Putamen (tissue), 1 donor: ENCODE measurements at places on chromosomes 3 and 15.
A peak's percentile ranks its signal among the peaks of the same experiment; 100 is the strongest.

- DNase-seq = no peak
Observed at GRCh38 chr15:29142129-29142747, 127.4 kb downstream of the NSMCE3 start.

DNA sequence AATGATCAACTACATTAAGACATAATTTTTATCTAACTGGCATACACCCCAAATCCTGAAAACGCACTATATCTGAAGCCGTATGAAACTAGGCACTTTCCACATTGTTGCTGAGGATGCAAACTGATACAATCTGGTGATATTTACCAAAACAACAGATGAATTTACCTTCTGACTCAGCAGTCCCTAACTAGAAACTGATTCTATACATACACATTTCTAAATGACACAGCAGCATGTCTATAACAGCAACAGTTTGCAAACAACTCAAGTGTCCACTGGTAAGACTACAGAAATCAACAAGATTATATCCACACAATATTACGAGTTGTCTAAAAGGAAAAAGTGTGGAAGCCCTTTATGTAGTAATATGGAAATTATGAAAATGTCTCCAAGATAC lies 22.9 kb downstream of the SECISBP2L start:
- DNase-seq = no peak

DNA sequence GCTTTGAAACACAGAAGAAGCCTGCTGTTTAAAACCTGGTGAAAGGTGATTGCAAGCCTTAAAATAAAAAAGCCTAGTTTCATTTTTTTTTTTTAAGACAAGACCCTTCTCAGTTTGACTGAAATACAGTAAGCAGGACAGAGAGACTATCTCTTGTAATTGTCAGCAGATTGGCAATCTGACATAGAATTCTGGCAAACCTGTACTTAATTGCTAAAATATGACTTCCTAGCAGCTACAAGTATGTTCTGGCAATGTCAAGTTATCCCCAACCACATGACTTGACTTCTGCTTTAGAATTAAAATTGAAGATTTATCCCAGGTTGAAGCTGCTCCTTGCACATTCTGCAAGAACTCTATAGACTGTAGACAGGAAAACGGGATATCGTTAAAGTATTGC lies 232.8 kb upstream of the NR2F2 start:
- DNase-seq = no peak

DNA sequence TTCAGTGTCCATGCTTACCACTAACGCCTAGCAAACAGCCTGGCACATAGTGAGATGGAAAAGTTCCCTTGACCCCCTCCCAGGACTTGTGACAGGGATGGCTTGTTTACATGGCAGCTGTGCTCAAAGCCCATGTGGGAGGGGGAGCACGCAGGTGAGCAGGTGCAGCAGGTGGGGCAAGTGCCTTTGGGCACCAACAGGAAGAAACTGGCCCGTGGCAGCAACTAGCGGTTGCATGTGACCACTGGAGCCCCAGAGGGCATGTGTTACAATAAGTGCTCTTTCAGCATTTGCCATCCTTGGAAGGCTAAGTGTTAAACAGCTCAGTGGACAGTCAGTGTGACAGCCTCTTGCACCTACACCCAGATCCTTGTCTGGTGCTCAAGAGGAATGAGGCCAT lies 734.6 kb downstream of the TUSC7 start:
- no peak for DNase-seq

DNA sequence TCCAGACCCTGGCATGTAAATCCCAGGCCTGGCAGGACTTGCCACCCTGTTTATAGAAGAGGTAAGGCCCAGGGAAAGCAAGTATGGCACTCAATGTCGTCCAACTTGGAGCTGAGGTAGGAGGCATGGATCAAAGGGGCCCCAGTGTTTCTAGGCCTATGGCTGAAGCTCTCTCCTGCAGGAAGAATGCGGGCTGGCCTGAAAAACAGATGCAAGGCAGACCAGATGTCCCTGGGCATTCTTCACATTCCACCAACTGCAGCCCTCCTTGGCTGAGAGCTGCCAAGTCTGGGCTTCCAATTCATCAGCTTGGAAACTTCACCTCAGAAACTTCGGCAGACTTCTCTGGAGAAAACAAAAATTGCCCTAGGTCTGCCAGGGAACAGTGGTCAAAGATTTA lies 22.2 kb downstream of the MESD start:
- DNase-seq = no peak

GRCh38 chr3:48232734-48233133 lies 8.2 kb upstream of the ZNF589 start:
- DNase-seq = peak; percentile 71

DNA sequence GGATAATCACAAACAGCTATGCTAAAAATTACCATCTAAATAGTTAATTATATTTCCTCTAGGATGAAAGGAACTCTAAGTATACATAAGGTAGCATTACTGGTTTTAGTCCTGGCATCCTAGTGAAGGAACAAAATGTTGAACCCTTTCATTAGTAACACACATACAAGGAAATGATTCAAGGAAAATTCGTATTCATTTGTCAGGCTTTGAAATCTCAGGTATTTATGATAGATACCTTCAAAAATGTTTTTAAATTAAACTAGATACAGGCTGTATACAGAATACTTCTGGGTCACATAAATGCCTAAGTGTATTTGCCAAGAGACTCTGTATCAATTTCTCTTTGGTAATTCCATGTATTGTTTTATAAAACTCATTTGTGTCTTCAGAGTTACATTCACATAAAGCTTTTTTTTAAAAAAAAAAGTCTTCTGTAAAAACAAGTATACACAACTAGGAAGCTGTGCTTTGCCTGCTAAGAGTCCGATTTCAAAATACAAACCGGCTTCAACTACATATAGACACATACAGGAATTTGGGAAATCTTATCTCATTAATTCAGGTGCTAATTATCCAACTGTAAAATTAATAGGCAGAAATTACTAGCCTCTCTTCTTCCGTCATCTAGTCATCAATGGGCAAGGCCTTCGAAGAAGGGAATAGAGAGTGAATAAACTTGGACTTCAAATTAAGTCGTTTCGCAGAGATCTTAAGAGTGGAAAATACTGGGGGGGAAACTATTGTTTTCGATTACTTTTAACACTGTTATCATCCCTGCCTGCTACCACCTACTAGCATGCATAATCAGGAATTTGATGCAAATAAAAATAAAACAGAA lies 1.3 kb downstream of the SECISBP2L start:
- DNase-seq = no peak

DNA sequence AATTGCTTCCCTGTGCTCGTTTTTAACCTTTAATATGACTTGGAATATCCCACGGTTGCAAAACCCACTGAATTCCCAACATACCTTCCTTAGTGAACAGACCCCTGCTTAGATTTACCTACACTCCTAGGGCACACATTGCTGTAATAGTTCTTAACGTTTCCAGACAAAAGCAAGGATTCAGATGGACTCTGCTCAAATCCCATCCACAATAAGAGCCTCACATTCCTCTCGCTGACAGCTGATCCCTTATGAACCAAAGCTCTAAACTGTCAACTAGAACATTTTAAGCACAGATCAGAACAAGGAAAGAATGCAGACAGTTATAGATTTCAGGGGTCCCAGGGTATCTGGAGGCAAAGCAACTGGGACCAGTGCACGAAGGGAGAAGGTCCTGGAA lies 248.3 kb upstream of the ICE2 start:
- no peak for DNase-seq

GRCh38 chr15:67331676-67332075 lies 77.1 kb downstream of the IQCH start:
- DNase-seq = no peak

DNA sequence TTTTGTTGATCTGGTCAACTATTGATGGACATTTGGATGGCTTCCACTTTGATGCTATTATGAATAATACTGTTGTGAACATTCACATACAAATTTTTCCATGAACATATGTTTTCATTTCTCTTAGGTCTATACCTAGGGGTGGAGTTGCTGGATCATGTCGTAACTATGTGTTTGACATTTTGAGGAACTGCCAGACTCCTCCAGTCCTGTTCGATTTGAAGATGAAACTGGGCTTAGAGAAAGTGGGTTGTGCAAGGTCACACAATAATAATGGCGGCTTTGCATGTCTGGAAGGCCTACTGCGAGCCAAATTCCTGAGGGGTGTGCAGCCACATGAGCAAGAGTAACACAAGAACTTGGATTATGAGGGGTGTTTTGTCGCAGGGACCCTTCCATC lies 2.6 kb downstream of the TSEN2 start:
- DNase-seq = no peak

DNA sequence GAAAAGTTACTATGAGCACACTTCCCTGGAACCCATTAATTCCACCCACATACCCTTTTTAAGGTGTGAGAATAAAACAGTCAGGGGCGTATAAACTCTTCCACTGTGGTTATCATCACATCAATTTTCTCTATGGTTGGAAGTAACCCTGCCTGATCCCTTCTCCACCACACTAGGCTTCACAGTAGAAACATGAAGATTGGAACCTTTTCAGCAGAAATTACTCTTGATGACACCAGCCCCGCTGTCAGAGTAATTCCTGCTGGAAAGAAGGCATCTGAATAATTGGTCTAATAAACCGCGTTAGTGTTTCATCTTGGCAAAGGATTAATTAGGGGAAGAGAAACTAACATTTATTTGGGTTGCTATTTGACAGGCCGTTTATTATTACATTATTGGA lies 278.4 kb downstream of the MFSD1 start:
- peak; percentile 70 for DNase-seq

DNA sequence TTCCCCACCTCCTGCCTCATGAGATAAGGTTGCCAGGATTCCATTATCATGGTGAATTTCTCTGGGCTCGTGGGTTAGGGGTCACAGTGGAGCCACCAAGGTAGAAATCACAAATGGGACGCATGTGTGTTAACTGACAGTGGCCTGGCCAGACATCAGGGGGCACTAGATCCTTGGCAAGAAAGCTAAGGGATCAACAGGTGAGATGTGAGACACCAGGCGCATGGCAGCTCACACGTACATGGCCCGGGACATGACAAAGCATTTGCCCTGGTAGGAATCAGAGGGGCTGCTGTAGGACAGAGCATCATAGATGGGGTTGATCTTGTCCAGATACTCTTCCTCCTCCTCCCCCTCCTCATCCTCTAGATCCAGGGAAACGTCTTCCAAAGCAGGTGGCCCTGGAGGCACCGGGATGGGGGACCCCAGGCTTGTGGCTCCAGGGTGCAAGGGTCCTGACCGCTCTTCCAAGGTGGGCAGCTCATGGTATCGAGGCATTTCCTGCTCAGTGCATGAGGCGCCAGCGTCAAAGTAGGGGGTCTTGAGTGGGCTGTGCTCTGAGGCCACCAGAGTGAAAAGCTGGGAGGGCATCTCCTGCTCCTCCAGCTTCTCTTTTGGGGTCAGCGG lies 24.6 kb downstream of the ZBED2 start:
- no peak for DNase-seq

GRCh38 chr3:158701420-158702065 lies 29.1 kb upstream of the LXN start:
- DNase-seq = no peak

DNA sequence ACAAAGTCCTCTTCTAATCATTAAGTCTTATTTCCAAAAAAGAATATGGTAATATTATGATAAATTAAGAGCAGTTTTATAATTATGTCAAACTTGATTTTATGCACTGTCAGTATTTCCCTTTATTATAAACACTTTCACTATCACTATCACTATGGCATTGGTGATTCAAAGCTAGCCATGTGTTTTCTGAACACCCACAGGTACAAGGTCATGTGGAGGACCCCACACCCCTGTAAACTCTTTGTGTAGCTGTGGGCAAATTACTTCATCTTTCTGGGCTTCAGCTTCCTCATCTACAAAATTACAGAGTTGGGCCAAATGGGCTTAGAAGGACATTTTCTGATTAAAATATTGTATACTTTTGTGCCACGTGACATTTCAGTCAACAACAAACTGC lies 41.7 kb downstream of the FBXL22 start:
- no peak for DNase-seq

DNA sequence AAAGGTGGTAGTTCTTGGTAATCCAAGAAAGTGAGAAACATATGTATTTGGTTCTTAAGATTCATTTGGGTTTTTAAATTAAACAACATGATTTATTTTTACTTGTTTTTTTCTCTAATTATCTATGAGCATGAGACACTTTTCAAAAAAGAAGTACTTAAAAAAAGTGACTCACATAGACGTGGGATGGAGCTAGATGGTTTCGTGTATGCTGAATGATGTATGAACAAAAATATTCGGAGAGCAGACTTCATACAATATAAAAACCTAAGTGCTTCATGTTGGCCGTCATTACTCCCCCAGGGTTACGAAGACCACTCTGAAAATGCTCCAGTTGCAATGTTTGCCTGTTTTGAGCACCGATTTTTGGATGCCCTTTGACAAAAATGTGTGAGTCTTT lies 90.9 kb downstream of the RORA start:
- DNase-seq = no peak

DNA sequence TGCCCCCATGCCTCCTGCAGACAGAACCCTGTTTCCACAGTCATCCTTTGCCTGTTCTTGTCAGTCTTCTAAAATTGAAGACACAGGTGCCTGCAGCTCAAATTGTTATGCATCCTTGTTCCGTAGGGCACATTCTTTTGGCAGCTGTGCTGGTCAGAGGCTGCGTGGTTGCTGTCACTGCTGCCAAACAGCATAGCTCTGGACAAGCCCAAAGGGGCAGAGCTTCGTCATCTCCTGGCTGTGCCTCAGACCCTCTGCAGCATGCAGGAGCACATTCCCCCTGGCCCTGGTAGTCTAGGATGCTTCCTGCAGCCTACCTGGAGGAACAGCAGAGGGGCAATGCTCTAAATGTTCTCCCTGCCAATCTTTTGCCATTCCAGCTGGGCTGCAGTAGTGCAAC lies 2.1 kb upstream of the FBXL22 start:
- DNase-seq = no peak
